Left colon (tissue), 2 donors: ENCODE measurements at places on chromosomes 2 and 18.

- DNase-seq = no peak
Observed at GRCh38 chr18:13392029-13392750, 173.6 kb downstream of the LDLRAD4 start.

DNA sequence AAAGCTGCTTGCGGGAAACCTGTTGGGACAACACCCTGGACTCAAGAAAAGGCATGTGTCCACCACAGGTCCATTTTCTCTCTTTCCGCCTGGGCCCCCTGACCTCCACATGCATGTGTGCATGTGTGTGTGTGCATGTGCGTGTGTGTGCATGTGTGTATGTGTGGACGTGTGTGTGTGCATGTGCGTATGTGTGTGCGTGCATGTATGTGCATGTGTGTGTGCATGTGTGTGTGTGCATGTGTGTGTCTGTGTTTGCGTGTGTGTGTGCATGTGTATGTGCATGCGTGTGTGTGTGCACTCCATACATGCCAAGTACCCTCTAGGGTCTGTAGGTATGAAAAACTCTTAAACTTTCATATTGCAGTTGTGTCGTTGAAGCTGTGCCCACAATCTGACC is 16.3 kb downstream of the CAPN14 start:
- no peak for DNase-seq

DNA sequence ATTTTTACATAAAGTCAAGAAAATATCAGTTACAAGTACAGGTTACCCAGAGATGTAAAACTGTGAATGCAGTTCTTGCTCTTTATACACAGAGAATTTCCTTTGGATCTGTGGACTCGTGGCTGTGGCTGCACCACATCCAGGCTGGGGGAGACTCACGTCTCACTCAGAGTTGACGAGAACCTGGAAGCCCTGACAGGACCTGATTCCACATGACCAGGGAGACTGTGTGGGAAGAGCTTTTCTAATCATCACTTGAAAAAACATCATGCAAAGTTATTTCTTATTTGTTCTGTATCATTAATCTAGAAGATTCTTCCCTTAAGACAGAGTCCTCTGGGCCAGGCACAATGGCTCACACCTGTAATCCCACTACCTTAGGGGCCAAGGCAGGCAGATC is 1159.0 kb downstream of the RPIA start:
- no peak for DNase-seq

DNA sequence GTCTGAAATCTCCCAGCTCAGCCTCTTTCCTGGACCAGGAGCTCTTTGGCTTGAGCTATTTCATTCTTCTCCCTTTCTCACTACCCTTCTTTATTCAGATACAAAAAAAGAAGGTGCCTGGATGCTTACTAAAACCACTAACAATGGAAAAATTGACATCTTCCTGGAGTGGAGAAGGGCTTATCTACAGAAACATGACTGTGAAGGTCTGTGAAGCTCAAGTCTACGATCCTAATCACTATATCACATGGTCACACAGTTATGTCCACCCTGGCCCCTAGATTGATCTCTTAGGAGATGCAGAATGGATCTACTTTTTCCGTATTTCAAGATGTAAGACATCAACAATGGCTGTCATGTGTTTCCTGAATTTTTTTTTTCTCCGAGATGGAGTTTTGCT is 5.7 kb upstream of the KRCC1 start:
- no peak for DNase-seq

GRCh38 chr2:128384956-128385355 is 66.3 kb upstream of the HS6ST1 start:
- no peak for DNase-seq

GRCh38 chr2:105794926-105795574 is 50.3 kb downstream of the NCK2 start:
- DNase-seq = no peak

DNA sequence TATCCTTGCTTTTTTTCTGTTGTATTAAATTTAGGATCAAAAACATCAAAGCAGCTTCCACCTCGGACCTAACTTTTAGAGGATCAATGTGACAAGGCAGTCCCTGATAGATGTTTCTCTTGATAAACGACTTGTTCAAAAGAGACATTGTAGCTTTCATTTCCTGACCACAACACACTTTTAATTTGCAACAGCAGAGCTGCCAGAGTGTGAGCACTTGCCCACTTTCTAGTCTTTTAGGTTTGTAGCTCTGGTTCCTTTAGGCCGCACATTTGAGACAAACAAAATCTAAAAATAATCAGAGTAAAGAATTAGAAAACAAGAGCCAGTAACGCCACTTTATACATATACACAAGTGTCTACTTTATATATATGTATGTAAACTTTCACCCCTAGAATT is 3.1 kb downstream of the FIGN start:
- no peak for DNase-seq

DNA sequence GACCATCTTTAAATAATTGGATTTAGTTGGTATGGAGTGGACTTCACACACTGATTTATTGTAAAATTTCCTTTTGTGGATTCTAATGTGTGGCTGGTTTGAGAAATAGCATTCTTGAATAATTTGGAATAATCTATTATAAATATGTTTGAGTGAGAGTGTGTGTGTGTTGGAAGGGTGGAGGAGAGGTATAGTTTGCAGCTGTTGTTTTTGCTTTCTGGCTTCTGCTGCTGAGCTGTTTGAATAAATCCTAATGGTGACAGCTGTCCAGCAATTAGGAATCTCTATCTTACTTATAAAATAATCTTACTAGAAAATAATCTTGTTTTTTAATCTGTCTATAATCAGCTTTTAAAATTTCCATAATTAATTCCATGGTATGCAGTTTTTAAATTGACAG is 1283.0 kb upstream of the CDH2 start:
- DNase-seq = no peak

DNA sequence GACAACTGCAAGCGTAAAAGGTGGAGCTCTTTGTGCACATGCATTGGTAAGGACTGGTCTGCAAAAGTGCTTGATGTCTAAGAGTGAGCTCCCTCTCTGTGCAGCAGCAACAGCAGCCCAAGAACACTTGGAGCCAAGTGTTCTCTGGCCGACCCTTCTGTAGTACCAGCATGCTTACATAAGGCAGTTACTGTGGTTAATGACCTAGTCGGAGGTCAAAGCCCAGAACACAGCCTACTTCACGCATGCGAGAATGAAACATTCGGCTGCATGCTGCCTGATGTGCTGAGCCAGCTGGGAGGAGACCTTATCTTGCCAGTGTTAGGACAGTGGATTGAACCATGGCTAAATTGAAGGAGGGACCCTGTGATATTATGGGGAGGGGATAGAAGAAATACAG is 21.3 kb downstream of the NCAPH start:
- DNase-seq = no peak

- no peak for DNase-seq
Observed at GRCh38 chr2:54416166-54416813, 39.8 kb upstream of the SPTBN1 start.

DNA sequence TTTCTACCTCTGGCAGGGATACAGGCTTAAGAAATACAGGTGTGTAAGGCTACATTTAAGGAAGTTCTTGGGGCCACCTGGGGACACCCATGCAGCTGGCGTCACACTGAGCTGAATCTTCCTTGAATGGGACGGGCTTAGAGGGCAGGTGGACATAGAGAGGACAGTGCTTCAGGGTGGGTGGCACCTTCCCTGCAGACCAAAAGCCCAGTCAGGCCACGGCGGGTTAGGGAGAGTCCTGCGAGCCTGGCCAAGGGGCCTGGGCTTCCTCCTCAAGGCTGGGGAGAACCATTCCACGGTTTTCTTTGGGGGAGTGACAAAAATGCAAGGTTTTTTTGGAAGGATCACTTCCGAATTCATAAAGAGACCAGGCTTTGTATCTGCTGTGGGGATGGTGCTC is 73.4 kb downstream of the GNAL start:
- DNase-seq = no peak

DNA sequence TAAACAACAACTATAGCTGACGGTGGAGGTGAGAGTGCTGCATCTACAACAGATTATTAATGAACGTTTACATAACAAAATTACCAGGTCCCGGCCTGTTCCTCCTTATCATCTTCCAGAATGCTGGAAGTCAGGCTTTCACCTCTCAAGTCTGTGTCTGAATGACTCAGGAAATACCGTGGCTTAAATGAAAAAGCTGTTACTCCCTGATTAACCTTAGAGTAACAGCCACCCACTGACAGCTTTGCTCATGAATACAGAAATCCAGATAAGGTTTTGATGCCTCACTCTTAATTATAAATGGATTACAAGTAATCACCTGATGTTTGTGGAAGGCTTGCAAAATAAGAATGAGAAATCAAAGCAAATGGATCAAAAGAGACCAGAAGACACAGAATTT is 885.3 kb upstream of the CELF4 start:
- DNase-seq = no peak

DNA sequence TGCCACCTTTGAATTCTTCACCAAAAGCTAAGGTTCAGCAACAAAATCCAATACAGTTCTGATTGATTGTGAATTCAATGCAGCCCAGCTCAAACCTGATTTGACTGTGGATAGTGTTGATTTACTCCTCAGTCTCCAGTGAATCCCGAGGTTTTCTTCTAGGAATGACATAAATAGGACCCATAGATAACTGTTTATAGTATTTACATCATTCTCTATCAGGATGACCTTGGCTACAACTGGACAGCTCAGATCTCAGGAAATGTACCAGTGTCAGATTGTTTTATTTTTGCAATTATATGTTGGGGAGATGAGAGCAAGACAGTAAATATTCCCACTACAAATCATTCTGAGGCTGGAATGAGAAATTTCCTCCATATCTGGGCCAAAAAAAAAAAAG is 21.2 kb downstream of the RBM43 start:
- no peak for DNase-seq

- no peak for DNase-seq
Observed at GRCh38 chr2:119429225-119429981, 2.3 kb upstream of the TMEM37 start.

- no peak for DNase-seq
Observed at GRCh38 chr2:139909136-139909535, 1128.9 kb upstream of the NXPH2 start.

DNA sequence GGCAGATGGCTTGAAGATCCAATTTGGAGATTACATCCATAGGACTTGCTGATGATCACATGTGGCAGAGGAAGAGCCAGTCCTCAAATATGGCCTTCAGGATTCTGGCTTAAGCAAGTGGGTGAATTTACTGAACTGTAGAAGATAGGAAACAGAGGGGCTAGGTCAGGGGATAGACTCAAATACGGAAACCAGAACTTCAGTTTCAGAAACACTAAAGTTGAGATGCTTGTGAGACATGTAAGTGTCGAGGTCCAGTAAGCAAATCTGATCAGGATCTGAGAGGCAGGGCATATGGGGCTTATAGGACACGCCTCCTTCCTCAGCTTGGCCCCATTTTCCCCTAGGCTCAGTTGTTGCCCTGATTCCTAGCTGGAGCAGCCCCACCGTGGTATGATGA is 107.7 kb downstream of the LBH start:
- DNase-seq = no peak

DNA sequence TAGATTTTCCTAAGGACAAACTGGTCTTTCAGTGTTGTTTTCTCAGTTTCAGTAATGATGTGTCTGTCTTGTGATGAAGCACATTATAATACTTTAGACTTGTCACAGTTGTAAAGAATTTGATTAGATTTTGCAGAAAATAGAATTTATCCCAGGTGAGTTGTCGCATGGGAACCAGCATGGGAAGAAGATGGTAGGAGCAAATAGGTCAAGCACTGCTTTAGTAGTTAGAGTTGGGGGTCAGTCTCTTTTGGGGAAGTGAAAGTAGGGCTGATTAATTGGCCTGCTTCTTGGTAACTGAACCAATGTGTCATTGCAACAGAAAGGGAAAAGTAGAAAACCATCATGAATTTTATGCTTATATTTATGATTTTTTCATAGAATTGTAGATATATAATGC is 153.2 kb upstream of the MYO3B start:
- no peak for DNase-seq

DNA sequence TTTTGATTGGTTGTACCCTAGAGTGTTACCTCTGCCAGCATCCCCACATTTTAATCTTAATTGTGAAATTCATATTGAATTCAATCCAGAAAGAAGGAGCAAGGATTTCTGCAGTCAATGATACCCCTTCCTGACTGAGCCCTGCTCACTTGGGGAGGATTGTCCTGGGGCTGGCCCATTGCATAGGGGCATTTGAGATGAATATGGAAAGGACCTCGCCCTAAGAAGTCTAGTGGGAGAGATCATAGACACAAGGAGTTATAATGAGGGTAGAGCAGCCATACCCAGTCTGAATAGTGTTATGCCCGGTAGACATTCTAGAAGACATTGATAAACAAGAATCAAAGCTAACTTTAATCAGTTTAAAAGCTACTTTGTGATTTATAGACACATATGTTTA is 53.8 kb downstream of the CRIM1 start:
- DNase-seq = no peak

GRCh38 chr2:24508878-24509277 is 17.8 kb downstream of the NCOA1 start:
- no peak for DNase-seq

GRCh38 chr18:46152436-46152807 is 48.2 kb downstream of the HAUS1 start:
- DNase-seq = no peak

- DNase-seq = no peak
Observed at GRCh38 chr2:226489775-226490541, 309.7 kb downstream of the IRS1 start.

DNA sequence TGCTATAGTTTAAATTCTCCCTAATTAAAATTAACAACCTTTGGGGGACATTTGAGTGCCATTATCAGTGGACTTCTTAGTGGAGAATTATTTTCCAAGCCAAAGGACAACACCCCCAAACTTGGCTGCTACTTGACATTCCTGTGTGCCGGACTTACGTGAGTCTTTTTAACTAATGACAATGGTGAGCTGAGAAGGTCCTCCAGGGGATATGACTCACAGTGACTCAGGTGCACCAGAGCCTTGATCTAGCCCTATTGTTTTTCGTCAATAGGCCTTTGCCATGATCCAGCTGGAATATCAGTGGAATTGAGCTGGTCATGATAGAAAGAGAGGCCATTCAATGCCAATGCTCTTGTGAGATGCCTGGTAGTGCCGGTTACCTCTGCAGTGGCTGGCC is 118.1 kb upstream of the CXCR4 start:
- DNase-seq = no peak

DNA sequence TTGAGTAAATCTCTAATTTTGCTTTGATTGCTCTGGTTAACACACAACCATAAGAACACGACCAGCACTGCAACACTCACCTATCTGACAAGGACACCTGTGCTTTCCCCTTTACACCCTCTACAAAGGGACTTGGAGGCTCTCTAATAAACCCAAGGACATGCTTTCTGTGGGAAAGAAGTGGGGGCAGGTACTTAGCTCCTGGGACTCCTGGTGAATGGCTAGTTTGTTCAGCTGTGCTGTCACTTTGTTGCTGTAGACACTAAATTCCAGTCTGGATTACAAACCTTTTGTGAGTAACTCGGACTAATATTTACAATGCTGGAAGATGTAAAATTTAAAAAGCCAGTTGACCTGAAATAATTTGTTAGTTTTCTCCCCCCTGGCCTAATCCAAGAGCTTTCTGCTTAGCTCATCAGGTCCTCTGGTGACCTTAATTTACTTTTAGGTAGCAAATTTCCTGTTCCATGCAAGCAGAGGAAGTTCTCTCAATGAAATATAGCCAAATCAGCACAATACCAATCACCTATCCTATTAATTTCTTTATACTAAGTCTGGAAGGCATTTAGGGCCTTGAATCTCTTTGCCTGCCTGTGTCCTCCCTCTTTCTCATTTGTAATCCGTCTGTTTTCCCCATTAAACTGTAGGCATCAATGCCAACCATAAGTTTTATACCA is 67.5 kb downstream of the PLCL1 start:
- no peak for DNase-seq
